ENCODE measurements at places on chromosomes 7 and 10.

- no peak for DNase-seq
These were observed 71.3 kb downstream of the NRCAM start for GRCh38 chr7:108384716-108385483.

DNA sequence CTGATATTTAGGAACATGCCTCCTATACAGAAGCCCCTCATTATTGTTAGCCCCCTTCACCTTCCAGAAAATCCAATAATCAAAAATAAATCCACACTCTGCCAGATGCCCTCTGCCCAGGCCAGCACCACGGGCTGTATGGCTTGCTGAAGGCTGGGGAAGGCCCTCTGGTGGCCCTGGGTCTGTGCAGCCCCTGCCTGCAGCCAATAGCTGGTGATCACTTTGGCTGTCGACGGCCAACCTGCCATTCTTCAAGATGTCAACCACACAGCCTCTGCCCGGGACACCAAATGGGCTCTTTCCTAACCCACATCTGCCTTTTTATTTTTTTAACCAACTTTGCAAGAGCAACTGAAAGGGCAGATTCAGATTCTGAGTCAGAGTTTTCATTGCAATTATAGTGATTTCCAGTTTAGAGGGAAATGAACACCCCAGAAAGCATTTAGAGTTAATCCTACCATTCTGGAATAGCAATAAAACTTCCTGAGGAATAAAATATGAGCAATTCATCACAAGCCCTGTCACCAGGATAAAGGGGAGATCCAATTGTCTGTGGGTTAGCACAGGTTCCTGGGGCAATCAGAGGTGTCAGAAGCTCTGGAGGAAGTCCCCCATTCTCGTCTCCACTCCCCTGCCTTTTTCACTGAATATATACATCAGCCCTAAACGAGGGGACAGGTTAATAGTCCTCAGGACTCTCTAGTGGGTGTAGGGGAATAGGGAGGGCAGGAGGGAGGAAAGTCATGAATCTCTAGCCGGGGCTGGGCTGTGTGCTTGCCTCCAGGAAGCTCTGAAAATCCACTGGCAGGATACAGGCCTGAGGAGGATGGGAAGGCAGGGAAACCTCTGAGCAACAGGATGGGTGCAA, 211.3 kb downstream of the GRID1 start:
- DNase-seq: no peak

DNA sequence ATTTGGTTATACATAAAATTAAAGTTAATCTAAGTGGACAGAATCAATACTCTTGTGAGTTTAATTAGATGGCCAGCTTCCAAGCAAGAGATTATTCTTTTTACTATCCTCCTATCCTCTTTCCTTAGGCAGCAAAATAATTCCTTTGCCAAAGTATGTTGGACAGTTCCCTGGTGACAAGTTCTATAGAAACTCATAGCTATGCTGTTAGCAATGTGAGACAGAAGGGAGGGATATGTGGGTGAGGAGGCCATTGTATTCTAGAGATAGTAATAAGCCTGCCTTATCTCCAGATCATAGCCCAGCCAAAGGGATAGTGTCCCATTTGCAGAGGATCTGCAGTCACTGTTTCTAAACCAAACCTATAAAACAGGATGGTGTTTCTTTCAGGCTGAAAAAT, 181.6 kb upstream of the HDAC9 start:
- no peak for DNase-seq

DNA sequence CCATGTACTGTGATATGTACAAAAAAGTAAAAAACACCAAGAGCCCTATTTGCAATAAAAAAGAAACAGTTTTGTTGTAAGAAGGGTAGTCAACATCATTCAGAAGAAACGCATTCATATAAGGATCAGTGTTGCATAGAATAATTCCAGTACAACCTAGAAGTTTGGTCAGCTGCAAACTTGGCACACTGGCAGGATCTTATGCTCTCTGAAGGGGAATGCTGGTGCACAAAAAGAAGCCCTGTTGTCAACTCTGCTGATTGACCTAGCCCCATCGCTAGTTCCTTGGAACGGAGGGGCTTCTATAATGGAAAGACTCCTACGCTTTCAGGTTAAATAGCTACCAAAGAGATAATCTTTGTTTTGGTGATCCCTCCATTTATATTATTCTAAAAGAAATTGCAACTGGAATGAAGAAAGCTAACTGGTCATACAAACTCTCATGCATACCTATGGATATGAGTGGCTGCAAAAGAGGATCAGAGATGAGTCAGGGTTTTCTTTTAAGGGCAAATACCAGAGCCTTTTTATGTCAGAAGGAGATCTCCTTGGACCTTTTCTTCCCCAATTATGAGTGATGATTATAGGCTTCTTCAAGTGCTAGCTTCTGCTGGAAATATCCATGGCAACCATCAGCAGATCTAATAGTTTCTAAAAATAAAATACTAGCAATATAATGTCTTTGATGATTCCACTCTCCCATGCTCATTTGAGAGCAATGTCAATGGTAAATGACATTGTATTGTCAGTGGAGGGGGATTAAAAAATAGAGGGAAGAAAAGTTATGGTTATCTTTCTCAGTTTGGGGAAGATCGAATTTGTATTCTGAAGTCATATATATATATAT, 312.4 kb upstream of the CACNA2D1 start:
- no peak for DNase-seq

DNA sequence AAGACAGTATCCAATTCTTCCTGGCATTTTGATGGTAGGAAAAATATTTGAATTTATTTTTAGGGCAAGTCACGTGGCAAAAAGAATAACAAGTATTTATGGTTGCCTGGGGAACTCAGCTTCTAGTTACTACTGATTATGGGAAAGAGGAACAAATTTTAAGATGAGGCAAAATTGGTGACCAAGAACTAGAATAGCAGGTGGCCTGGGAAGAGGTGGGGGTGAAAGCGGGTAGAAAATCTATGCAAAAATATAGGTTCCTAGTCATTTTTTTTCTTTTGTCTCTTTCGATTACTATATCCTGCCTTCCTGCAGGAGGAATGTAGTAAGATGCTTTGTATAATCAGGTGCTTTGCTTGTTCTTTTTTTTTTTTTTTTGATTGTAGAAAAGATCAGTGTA, 27.8 kb downstream of the ENTPD1 start:
- DNase-seq: no peak

DNA sequence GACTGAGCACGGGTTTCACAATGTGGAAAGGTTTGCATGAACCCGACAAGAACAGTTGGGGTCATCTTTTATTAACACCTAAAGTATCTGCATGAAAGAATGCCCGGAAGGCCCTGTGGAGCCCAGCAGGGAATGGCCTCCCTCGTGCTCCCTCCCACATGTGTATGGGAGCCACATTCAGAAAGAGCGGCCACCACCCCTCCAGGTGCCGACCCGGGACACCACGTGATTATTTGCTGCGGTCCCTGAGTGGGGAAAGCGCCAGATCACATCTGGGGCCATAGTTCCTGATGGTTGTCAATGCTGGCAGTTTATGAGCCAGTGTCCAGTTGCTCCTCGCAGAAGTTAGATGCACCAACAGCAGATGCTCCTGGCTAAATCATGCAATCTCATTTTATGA, 571.4 kb downstream of the TCERG1L start:
- DNase-seq: no peak

- no peak for DNase-seq
These were observed 4.5 kb upstream of the ABCB4 start for GRCh38 chr7:87479951-87480350.

DNA sequence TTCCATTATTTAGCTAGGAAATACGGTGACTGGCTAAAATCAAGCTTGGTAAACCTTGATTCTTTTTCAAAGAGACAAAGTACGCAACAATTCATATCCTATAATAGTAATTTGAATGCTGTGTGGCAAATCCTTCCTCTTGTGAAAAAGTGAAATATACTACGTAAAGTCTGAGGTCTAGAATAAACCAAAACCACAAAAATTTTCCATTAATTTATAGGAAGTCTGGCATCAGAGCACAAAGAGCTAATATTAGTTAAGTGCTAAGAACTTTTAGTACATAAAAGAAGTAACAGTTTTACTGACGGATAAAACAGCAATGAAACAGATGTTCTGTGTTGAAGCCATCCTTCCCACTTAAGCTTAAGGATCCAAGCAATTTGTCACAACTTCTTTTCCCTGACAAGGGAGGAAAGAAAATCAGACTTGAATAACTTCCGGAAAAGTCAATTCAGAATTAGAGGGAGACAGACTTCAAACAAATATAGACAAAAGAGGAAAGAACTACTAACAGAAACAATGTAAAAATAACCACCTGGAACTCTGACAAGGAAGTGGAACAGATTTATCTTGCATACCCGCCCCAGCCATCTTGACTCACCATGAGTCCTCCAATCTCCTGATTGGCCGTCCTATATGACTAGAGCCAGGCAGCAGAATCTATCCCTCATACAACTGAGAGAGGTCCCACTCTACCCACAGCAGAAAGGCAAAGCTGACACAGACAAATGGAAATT, 34.6 kb downstream of the RHEB start:
- no peak for DNase-seq

DNA sequence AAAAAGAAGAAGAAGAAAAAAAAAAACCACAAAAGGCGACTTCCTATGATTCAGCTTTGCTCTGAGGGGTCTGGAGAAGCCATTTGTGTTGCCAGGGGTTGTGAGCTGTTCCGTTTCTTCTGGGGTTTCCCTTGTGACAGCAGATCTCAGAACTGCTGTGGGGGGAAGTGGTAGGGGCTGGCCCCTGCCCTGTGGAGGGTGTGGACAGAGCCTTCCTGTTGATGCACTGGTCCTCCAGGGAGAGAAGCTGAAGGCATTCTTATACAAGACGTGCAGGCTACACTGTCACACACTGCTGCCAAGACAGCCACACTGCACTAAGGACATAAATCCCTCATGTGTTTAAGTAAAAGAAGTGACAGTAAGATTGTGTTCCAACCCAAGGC, 17.3 kb upstream of the CSGALNACT2 start:
- DNase-seq: peak; percentile 71

GRCh38 chr10:125628104-125629049, 54.6 kb downstream of the TEX36 start:
- no peak for DNase-seq

GRCh38 chr10:129867631-129868179, 96.4 kb downstream of the EBF3 start:
- no peak for DNase-seq

GRCh38 chr7:157047148-157047547, 36.7 kb upstream of the MNX1 start:
- DNase-seq: no peak

- DNase-seq: no peak
These were observed 8.5 kb downstream of the OR2A7 start for GRCh38 chr7:144256112-144256511.

DNA sequence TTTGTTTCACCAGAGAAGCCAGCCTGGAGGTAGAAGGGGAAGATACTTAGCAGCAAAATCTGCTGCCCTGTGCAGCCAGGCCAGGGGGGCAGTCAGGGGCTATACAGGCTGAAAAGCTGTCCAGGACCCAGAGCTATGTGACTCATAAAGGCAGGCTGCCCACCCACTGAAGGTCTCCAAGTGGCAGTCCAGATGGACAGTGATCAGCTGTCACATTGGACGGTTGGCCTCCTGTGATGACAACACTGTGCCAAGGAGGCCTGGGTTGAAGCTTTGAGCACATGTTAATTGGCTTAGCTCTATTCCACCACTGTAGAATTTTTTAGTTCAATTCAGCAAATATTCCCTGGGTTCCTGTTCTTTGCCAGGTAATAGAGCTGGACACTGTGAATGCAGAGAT, 577.3 kb upstream of the GALNT17 start:
- DNase-seq: no peak

DNA sequence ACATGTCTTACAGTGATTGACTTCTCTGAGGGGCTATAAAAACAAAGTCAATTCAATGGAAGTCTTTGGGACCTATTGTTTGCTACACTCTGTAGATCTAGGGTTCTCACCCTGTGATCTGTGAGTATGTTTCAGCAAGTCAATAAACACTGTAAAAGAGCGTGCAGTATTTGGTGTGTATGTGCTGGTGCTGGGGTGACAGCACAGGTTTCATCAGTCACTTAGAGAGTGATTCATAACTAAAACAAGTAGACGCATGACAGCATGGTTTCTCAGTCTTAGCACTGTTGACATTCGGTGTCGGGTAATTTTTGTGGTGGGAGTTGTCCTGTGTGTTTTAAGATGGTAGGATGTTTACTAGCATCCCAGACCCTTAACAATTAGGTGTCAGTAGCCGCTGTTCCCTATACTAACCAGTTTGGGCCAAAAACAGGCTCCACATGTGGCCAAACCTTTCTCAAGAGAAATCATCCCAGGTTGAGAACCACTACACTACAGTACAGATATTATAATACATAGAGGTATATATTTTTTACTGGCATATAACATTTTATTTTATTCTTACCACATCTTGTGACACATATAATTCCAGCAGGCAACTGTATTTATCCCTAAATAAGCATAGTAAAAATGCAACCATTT, 411.8 kb downstream of the ARL4A start:
- no peak for DNase-seq

- DNase-seq: no peak
These were observed 70.4 kb downstream of the VTI1A start for GRCh38 chr10:112517451-112517862.

- no peak for DNase-seq
These were observed 33.4 kb downstream of the CCDC6 start for GRCh38 chr10:59872892-59873463.

- DNase-seq: no peak
These were observed 319.1 kb upstream of the TMEM229A start for GRCh38 chr7:124351950-124352349.

DNA sequence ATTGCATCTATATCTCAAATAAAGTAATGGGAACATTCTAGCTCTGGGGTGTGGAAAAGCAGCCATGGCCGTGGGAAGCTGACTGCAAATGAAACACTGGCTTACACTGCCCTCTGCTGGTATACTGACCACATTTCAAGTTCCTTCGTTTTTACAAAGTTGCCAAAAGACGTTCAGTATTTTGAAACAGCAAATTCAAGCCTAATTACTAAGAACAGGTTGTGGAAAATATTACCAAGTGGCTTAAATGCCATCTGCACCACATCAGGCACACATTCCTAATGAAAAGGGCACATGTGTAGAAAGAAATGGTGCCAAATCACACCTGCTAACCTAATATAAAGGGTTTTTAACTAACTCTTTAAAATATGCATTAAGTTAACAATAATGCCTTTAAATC, 83.9 kb downstream of the JAZF1 start:
- peak; percentile 36 for DNase-seq

- no peak for DNase-seq
These were observed 87.2 kb downstream of the PHF14 start for GRCh38 chr7:11060893-11061292.

- DNase-seq: no peak
These were observed 251.3 kb downstream of the VTI1A start for GRCh38 chr10:112698133-112698817.
